ENCODE measurements at places on chromosomes 4 and X.
A peak's percentile ranks its signal among the peaks of the same experiment; 100 is the strongest.

- no peak for DNase-seq
Measured at GRCh38 chr4:40931238-40931637, 181.5 kb downstream of the NSUN7 start.

DNA sequence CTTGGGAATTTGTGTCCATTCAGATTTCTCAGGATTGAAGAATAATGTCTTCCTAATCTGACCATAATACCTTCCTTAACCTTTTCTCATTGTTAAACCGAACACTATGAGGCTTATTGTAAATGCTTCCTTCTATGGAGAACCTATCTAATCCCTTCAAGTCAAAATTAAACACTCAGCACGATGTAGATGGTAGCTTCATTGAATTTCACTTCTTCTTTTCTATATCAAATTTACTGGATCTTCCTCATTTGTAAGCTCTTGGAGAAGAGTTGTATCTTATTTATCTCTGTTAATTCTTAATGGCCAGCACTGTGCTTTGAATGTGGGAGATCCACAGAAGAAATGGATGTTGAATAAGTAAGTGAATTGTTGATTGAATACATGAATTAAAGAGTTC, 109.0 kb upstream of the RAPGEF2 start:
- DNase-seq, result no peak

- no peak for DNase-seq
Measured at GRCh38 chrX:109511113-109511512, 25.5 kb upstream of the NXT2 start.

- DNase-seq, result no peak
Measured at GRCh38 chr4:182955411-182955810, 38.2 kb upstream of the DCTD start.

DNA sequence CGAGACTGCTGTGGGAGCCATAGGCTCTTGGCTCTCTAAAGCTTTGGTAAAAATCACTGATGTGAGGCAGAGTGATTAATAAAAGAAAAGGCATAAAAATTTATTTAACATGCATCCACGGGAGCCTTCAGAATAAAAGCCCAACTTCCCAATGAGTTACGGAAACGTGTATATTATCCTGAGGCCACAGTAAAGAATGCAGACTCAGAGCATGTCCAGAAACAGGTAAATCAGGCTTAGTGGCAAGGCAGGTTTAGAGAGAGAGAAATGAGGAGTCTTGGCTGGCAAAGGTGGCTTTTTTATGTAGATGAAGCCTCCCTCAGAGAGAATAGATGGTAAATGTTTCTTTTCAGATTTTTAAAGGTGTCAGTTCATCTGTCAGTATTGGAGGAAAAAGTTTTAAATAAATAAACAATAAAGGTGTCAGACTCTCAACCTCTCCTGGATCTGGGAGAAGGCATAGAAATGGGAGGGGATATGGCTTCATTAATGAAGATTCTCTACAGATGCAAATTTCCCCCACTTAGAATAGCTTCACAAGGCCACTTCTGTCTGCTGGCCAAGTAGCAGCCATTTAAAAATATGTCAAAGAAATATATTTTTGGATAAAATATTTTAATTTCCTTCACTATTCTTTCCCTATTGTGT, 24.0 kb downstream of the C4orf51 start:
- no peak for DNase-seq

DNA sequence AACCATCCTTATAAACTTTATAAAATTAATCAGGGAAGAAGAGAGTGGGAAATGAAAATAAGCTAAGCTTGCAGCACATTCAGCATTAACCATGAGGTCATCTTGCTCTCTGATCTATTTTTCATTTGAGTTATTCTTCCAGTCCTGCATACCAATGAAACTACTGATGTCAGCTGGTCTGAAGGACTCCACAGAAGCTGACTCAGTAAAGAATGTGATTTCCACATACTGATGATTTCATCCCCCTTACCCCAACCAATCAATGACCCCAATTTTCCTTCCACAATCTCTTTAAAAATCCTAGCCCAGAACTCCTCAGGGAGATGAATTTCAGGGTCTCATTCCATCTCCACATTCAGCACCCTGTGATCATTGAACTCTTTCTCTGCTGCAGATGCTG, 18.8 kb upstream of the DSPP start:
- no peak for DNase-seq

DNA sequence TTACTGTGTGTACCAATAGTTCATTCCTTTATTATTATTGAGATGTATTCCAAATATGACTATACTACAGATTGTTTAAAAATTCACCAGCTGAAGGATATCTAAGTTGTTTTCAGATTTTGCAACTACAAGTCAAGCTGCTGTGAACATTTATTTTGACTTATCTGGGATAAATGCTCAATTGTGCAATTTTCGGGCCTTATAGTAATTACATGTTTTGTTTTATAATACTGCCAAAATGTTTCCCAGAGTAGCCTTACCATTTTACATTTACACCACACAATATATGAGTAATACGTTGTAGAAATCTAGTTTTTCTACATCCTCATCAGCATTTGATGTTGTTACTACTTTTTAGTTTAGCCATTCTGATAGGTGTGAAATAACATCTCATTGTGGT, 179.6 kb downstream of the ANTXR2 start:
- DNase-seq, result no peak

DNA sequence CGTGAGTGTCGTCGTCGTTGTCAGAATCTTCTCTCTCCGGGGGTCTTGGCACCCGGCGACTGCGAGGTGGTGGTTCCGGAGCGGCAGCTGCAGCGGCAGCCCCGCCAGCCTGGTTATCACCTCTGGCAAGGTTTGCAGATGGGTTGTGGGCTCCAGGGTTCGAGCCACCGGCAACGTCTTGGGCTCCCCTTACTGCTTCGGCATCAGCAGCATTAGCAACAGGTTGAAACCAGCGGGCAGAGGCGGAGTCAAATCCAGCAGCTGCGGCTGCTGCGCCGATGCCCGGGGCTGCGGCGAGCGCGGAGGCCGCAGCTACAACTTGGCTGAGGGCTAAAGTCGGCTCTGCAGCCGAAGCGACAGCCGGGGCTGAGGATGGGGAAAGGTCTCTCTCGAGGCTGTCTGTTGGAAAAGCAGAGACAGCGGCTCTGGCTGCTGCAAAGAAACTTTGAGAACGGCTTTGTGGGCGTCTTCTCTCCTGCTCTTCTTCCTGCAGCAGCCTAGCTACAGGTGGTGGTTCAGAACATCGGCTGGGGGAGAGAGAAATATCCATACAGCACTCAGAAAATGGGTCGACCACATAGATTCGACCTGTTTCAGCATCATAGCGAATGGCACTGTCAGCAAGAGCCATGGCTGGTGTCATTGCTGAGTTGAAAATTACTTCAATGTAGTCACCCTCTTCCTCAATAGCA, 3.6 kb downstream of the IRS4 start:
- no peak for DNase-seq

GRCh38 chr4:73499996-73500765, 18.6 kb downstream of the AFM start:
- no peak for DNase-seq

DNA sequence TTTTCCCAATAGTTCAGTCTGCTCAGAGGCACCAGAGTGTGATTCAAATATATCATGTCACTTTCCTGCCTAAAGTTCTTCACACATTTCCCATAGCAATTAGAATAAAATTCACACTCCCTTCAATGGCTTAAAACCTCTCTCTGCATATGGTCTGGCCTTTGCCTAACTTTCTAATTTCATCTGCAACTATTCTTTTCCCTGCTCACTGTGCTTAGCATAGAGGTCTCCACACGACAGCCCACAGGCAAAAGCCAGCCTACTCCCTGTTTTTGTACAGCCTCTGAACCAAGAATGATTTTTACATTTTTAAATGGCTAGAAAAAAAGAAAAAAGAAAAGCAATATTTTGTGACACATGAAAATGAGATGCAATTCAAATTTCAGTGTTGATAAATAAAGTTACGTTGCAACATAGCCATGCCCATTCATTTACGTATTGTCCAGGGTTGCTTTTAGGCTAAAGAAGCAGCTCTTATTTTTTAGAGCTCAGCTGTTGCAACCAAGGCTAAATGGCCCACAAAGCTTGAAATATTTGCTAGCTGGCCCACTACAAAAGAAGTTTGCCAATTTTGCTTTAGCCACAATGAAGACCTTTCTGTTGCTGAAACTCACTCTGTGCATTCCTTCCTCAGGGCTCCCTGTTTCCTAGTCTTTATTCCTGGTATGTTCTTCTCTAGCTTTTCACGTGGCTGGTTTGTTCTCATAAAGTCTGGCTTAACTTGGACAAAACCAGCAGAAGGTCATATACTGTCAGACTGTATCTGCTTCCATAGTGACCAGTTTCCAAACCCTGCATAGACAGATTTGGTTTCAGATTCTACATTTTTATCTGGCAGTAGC, 26.6 kb upstream of the IRF2 start:
- DNase-seq, result no peak

DNA sequence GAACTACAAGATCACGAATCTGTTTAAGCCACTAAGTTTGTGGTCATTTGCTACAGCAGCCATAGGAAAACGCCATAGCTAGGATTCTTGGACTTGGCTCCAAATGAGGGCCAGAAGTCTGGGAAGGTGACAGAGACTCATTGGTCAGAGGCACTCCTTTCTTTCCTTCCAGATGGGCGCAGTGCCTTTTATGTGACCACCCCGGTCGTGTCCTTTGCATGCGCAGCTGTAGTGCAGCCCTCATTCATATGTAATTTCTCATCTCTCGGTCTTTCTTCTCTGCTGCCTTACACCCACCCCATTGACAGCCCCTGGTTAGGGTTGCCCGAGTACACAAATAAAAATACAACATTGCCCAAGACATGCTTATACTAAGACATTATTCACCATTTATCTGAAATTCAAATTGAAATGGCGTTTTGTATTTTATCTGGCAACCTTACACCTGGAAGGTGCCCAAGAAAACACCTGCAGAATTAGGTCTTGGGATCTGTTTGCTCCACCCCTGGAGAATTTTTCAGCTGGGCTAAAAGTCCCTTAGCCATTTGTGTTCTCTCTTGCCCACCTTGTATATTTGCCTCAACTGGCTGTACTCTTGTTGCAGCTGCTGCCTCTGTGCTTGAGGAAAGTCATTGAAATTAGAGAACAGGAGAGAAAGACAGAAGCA, 21.9 kb downstream of the CCKAR start:
- no peak for DNase-seq

- DNase-seq, result no peak
Measured at GRCh38 chr4:1759170-1759817, 33.8 kb upstream of the FGFR3 start.

DNA sequence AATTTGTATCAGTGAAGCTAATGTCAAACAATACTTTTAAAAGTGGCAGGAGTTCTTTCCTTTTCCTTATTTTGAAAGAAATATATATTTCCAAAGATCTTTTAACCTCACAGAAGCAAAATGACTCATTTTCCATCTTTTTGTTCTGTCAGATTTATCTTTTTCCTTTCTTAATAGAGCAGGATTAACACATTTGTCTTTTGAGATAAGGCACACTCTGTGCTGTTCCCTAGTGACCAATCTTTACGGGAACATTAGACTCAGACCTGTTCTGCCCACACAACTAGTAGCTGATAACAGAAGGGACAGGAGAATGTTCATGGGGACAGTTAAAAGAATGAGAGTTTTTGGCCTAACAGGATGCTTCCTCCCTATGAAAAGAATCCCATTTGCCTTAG, 381.2 kb downstream of the STPG2 start:
- no peak for DNase-seq

GRCh38 chrX:12965131-12965940, 9.6 kb upstream of the TMSB4X start:
- DNase-seq, result no peak

DNA sequence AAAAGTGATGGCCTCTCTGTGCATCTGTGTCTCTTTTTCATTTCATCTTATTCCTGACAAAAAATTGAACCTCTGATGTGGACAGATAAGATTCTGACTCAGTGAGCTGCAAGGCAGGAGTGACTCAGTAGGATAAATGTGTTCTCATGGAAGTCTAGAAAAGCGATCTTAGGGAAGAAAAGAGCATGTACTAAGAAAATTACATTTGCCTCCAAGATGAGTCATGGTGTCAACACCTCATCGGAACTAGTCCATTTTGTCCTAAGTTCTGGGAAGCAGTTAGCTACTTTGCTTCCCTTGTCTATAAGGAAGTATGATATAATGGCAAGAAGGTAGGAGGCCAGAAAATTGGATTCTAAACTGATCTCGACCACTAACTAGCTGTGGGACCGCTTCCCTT, 83.5 kb upstream of the AFF2 start:
- DNase-seq, result no peak

DNA sequence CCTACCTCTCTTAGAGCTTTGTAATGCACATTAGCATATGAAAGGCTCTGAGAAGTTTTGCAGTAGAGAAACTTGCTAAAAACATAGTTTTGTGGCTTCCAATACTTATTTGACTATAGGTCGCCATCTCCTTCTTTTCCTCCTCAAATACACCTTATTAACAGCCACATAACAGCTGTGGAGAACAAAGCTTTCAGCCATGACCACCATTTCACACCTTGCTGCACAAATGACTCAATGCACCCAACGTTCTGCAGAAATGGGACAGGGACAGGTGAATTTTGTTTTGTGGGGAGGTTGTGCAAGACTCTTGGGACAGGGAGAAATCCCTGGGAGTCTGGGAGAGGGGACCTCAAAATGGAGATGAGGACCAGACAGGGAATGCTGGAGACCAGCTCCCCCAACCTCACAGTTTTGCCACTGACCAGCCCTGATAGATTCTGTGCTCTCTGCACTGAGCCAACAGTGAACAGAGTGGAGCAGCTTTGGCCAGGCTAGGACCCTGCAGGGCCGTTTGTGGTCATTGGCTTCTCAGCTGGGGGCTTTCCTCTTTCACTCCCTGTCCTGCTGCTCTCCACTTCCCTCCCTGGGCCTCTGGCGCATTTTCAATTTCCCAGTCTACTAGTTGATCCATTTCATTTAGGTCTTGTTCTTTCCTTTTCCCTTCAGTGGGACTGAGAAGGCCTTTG, 16.6 kb downstream of the FRMPD3 start:
- DNase-seq, result peak; percentile 37

DNA sequence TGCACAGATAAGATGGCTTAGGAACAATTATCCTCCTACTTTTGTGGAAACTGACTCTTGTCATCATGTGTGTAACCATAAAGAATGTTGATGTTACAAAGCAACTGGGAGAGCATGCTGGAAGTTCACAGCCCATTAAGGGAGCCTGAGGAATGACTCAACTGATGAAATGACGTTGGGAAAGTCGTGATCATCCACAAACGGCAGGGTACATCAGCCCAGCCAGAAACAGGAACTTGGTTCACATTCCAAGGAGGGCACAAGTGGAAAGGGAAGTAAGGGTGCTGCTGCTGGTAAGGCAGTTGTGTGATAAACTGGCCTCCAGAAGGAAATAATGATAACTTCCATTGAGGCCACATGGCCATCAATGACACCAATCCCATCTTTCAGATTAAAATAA, 6.7 kb downstream of the TEC start:
- no peak for DNase-seq

GRCh38 chr4:94537921-94538628, 86.3 kb downstream of the PDLIM5 start:
- DNase-seq, result no peak
